ENCODE measurements at places on chromosomes 12 and 14. TPM values are rescaled to one million over a fixed set of nuclear protein-coding genes. Genes with fewer than 3 reads are reported as not detected.
A peak's percentile ranks its signal among the peaks of the same experiment; 100 is the strongest.

DNA sequence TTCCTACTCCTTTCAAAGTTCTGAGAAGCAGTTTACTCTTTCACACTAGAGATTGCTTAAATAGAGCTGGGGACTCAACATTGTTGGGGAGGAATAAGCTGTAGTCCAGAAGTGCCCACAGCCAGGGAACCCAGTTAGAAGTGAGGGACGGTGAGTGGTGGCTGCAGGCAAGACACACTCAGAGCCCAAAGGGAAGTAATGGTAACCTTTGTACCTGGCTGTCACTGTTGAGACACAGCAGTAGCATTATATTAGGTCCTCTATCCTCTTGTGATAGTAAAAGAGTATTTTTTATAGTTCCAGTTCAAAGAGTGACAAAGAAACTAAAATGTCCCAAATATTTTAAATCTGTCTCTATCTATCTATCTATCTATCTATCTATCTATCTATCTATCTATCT, 263.3 kb downstream of the TTC6 start:
- no peak for DNase-seq

DNA sequence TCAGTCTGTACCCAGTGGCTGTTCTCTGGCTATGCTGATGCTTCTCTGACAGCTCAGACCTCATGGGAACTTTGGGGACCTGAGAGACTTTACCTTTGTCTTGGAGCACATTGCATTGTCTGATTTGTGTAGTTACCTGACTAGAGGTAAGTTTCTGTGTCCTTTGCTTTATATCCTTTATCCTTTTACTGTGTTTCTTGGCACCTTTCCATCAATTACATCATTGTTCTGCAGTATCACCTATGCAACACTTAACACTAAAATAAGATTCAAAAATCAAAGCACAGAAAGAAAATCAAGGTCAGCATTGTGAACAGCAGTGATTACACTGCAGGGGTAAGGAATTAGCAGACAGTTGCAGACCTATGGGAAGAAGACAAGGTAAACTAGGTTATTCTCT, 43.8 kb downstream of the SLC35F4 start:
- no peak for DNase-seq

GRCh38 chr14:38016497-38016896, 191.2 kb upstream of the SSTR1 start:
- no peak for DNase-seq

The IAPP gene
- total RNA-seq = not detected

DNA sequence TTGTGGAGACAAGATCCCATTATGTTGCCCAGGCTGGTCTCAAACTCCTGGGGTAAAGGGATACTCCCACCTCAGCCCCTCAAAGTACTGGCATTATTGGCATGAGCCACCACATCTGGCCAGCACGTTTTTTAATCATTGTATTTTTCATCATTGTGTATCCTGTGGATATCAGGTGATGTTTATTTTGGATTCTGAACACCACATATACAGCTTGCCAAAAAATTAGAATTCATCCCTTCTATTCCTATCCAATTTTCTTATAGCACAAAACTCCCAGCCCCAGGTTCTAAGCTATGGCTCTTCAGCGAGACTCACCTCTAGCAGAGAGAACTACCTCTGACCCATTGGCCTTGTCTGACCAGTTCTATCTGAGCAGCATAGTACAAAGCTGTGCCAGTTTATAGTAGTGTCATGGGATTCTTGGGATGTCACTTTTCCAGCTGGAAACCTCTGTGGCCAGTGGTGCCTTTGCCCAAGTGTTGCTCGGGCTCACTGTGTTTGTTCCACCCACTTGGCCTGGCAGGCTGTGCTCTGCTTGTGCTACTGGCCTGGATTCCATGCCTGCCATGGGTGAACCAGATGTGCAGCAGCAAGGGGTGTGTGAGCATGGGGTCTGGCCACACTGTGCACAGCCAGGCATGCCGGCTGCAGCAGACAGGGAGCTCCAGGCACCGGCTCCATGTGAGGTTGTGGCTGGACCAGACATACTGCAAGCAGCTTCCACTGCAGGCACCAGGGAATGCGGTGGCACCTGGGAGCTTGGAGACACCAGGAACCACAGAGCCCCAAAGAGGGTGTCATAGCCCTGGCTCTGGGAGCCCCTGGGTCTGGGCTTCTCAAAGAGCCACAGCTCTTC, 37.2 kb downstream of the TIMELESS start:
- DNase-seq = no peak

- DNase-seq = no peak
Observed at GRCh38 chr14:30354439-30354838, 204.5 kb upstream of the G2E3 start.

DNA sequence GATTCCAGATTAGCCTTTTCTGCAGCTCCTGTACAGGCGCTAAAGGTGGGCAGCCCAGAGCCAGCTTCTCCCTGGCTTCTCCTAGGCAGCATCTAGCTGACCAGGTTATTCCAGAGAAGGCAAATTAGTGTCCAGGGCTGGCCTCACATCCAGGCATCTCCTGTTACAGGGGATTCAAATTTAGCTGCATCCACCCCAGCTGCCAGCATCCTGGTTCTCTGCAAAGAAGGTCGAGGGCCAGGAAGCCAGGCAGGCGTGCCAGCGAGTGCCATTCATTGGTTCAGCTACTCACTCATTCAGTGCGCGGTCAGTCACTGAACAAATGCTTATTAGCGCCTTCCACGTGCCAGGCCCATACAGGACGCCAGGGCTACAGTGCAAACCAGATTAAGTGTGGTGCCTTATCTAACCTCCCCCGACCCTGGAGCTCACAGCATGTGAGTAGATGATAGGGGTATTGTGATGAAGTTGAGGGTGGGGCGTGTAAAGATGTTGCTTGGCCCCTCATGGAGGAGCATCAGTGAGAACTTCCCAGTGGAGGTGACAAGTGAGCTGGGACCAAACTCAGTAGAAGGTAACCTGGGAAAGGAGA, 15.7 kb upstream of the FAM222A start:
- DNase-seq = no peak

DNA sequence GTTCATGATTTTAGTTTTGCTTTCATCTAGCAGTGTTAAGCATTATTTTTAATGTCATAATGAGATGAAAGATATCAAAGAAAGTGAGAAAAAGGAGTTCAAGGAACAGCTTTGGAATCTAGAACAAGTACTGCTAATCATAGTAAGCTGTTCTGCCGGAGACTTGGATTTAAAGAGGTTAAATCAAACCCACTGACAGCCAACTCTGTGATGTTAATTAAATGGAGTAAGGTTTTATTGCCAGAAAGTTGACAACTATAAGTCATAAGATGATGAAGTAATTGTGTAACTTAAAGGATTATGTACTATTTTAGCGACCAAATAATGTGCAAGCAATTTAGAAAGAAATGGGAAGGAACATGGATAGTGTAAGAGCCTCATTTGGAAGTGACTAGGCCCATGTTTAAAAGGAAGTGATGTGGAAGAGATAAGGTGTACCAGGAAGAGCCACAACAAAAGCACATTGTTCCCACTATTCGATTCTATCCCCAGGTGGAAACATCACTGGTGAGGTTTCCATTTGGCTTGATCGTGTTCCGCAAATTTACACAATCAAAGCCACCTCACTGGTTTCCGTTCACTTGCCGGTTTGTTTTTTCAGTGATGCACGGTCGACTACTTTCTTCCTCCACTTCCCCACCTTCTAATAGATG, 388.5 kb downstream of the PAWR start:
- no peak for DNase-seq

The TAS2R9 gene
- not detected for total RNA-seq

The PIWIL1 gene
- total RNA-seq = not detected

The MYBPC1 gene
- total RNA-seq = not detected

The WDHD1 gene
- total RNA-seq = 26.6 TPM

DNA sequence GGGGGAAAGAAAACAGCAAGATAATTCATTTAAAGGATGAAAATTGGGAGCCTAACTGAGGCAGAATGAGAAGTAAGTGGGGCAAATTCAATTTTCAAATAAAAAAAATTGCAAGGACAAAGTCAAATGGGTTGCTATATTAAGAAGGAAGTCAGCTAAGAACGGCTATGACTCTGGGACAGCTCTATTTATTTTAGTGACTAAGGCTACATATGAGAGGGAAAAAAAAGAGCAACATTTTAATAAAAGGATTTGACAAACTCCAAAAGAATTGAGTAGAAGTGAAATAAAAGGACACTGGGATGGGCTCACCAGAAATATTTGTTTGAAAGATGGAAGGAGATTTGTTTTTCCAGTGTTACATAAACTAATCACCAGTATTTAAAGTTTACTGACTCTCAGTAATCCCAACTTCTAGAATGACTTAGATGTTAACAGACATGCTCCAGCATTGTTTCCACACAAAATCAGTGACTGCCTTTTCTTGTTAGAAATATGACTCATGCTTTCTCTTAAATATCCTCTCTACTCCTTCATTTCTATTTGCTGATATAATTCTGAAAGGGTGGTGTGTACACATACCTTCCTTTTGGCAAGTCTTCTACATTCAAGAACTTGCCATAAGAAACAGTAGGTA, 198.5 kb downstream of the SLC25A21 start:
- DNase-seq = no peak

- no peak for DNase-seq
Observed at GRCh38 chr12:121762269-121762668, 31.2 kb downstream of the RHOF start.

DNA sequence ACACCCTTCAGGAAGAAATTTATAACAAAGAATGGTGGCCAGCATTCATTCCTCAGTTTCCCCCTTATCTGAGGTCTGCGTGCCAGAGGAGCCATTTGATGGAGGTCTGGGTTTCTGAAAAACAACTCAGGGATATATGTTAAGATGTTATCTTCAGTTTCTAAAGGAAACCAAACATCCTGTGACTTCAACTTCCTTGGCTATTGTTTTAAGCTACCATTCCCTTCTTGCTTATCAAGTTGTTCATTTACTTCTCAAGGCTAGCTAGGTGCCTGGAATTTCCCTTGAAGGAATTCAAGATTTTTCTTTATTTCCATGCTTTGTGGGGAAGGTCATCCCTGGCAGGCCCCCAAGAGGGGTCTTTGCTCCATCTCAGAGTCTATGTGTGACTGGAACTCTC, 27.1 kb upstream of the OXA1L start:
- DNase-seq = no peak

- DNase-seq = no peak
Observed at GRCh38 chr12:121404734-121405133, 4.8 kb downstream of the RNF34 start.

GRCh38 chr12:122862110-122862634, 26.9 kb downstream of the HIP1R start:
- no peak for DNase-seq

DNA sequence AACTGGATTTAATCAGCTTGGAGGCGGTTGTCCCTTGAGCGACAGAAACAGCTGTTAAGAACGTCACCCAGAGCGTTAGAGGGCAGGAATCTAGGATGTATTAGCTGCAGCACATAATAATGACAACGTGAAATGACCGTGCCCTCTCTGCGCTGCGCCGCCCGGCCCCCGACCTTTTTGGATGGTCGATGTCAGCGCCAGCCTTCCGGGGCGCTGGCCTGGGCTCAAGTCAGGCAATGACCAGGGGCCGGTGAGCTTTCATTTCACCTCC, 427 bp upstream of the TMEM120B start:
- peak; percentile 40 for DNase-seq

- DNase-seq = no peak
Observed at GRCh38 chr14:24416932-24417619, 12.4 kb downstream of the CBLN3 start.

GRCh38 chr12:77494296-77494695, 336.4 kb upstream of the NAV3 start:
- no peak for DNase-seq

The VAMP1 gene
- 47.9 TPM for total RNA-seq

The KRT3 gene
- total RNA-seq = not detected

DNA sequence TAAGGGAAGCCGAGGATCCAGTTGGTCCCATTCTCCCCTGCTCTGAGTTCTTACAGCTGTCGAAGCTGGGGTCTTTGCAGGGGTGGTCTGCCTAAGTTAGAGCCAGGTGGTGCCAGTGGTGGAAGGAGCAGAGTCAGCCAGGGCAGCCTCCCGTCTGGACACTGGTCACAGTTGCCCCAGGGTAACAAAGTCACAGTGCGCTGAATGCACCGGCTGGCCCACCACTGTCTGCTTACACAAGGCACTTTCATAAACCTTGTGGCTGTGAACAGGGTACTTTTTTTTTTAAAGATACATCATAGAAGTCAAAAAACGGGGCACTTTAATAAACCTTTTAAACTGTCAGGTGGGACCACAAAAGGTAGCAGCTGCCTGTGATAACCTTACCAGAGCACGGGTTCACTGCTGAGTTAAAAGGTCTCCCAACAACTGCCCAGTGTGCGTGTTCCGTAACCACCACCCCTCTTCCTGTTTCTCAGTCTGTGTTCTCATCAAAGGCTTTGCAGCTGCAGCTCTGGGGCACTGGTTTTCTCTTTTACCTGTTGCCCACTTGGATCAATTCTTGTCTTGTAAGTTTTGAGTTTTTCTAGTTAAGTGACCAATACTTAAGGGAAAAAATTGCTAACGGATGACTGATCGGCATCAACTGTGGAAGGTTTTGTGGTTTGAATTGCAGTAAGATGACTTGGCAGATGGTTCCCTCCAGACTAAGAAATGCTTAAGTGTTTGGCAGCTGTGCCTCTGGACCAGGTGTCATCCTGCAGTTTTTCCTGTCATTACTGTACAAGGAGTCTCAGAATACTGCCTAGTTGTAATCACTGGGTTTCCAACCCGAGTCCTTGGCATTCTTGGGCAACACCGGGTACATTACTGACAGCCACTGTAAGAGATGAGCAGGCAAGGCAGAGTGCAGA, 55.9 kb downstream of the DYNC1H1 start:
- DNase-seq = peak; percentile 53

DNA sequence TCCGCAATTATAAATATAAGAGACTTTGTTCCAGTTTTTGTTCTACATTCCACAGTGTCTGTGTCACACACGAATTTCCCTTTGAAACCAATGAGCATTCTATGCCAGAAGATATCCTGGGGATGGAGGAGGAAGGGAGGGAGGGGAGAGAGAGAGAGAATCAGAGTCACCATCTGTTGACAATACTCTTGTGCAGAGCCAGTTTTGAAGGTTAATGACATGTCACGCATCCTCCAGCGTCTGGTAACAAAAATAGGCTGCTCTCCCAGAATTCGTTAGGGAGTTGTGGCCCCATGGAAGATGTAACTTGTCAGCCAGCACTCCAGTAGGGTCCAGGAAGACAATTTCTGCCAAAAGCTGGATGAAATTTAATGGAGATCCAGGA, 213.5 kb upstream of the KRR1 start:
- no peak for DNase-seq

DNA sequence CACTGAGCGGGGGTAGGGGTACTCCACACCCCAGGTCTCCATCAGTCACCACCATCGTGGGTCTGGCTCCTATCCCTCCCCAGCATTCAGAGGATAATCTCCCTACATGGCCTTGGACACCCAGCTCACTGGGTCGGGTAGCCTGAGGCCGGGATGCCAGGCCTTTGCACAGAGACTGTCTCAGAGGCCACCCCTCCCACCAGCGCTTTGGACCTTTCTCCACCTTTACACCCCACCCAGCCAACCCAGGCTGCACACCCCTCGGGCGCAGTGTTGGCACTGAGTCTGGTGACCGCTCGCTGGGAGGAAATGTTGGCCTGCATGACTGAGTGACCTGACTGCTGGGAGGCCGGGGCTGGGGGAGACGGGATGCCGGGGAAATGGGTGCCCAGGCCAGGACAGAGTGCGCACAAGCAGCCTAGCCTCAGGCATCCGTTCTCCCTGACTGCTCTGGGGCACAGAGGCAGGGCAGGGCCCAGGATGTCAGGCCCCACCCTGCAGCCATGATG, 10.6 kb upstream of the LBHD2 start:
- DNase-seq = no peak

All from naive thymus-derived CD4-positive, alpha-beta T cell (primary cell).